ENCODE measurements at places on chromosomes 12 and 14. TPM values are rescaled to one million over a fixed set of nuclear protein-coding genes. Genes with fewer than 3 reads are reported as not detected.
A peak's percentile ranks its signal among the peaks of the same experiment; 100 is the strongest.

The NEK9 gene
- 66.6 TPM for total RNA-seq

GRCh38 chr14:50008974-50009373 is 107.4 kb downstream of the VCPKMT start:
- H3K27me3 ChIP-seq = no peaks in the 10 kb centered on the region
- H3K4me1 ChIP-seq = peaks cover 33% of the 10 kb centered on the region
- no peak for DNase-seq

DNA sequence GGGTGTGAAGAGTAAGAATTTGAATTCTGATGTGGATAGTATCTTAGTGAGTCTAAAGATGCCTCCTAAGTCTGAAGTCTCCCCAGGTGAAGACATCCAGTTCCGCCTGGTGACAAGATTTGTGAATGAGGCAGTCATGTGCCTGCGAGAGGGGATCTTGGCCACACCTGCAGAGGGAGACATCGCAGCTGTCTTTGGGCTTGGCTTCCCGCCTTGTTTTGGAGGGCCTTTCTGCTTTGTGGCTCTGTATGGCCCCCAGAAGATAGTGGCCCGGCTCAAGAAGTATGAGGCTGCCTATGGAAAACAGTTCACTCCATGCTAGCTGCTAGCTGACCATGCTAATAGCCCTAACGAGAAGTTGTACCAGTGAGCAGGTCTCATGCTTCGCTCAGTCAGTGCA is 24.6 kb upstream of the AICDA start:
- peaks cover 53% of the 10 kb centered on the region for H3K27me3 ChIP-seq
- no peaks in the 10 kb centered on the region for H3K4me1 ChIP-seq

DNA sequence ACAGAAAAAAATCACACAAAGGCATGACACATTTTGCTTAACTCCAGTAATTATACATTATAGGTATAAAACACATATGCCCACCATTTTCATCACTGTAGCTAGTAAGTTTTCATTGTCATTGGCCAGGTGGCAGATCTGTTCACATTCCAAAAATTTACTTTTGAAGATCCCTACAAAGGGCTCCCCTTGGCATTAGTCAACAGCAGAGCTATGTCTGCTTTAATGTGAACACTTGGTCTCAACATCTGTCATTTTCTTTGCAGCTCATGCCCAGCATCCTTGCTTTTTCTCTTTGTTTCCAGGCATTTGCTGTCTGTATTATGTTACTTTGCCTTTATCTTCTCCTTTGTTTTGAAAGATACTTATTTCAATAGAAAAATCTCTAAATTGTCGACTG is 519.1 kb upstream of the FOXG1 start:
- H3K4me3 ChIP-seq = no peak overlapping the region
- H3K27me3 ChIP-seq = no peaks in the 10 kb centered on the region
- H3K27ac ChIP-seq = no peak overlapping the region
- no peak for DNase-seq

- peaks cover 1% of the 10 kb centered on the region for H3K27me3 ChIP-seq
- no peaks in the 10 kb centered on the region for H3K36me3 ChIP-seq
- DNase-seq = no peak
- H3K4me3 ChIP-seq = no peak overlapping the region
Observed at GRCh38 chr14:98959410-98959809, 312.6 kb downstream of the BCL11B start.

The SINHCAF gene
- 277 TPM for total RNA-seq

The ADAM21 gene
- not detected for total RNA-seq

DNA sequence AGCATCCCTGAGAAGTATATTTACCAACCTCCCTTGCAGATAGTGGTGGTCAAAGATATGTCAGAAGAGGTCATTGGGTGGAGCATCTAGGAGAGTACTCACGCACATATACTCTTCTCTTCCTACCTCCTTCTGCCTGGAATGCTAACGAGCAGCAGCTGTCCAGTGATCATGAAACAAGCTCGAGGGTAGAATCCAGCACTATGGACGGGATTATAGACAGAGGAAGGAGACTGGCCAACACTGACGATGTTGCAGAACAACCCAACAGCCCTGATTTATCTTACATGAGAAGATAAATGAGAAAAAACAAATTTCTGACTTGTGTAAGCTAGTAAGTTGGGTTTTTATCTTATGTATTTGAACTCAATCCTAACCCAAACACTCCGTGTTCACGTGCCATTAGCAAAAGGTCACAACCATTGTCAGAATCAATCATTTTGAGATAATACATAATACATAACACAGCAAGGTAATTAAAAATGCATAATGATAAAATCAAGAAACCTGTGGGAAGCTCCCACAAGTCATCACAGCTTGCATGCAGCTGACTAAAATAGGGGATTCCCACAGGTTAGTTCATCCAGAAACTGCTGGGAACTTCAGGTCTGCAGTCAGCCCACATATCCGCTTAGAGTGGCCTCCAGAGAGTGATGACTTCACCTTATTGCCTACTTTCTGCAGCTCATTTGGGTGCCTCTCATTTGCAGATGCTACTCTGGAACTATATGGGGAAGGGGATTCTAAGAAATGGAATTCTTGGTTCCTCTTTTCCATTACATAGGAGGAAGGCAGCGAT is 36.3 kb upstream of the STK38L start:
- H3K4me3 ChIP-seq = no peak overlapping the region
- peak; percentile 76 for DNase-seq
- no peaks in the 10 kb centered on the region for H3K27me3 ChIP-seq
- H3K27ac ChIP-seq = peak overlapping the region; percentile 47
- peaks cover 21% of the 10 kb centered on the region for H3K4me1 ChIP-seq

DNA sequence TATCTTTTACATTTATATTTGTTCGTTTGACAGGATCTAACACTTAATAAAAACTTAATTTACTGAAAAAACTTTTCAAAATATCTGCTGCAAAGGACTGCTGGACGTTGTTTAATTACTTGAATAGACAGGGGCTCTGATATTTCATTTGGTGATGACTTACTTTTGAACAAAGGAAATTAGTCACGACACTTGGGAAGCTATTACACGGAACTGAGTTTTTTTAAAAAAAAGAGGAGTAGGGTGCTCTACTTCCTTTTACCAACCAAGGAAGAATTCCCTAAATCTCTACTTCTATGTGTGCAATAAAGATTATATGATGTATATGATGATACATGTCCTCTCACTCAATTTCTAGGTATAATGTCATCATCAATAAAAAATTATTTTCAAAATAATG is 4.7 kb downstream of the FGD6 start:
- H3K27me3 ChIP-seq = peaks cover 24% of the 10 kb centered on the region
- H3K36me3 ChIP-seq = peaks cover under 1% of the 10 kb centered on the region
- H3K27ac ChIP-seq = no peak overlapping the region
- peaks cover 8% of the 10 kb centered on the region for H3K4me1 ChIP-seq
- no peak for DNase-seq

The POTEM gene
- not detected for total RNA-seq
